ENCODE measurements at places on chromosomes 2 and 18. TPM values are rescaled to one million over a fixed set of nuclear protein-coding genes. Genes with fewer than 3 reads are reported as not detected.

DNA sequence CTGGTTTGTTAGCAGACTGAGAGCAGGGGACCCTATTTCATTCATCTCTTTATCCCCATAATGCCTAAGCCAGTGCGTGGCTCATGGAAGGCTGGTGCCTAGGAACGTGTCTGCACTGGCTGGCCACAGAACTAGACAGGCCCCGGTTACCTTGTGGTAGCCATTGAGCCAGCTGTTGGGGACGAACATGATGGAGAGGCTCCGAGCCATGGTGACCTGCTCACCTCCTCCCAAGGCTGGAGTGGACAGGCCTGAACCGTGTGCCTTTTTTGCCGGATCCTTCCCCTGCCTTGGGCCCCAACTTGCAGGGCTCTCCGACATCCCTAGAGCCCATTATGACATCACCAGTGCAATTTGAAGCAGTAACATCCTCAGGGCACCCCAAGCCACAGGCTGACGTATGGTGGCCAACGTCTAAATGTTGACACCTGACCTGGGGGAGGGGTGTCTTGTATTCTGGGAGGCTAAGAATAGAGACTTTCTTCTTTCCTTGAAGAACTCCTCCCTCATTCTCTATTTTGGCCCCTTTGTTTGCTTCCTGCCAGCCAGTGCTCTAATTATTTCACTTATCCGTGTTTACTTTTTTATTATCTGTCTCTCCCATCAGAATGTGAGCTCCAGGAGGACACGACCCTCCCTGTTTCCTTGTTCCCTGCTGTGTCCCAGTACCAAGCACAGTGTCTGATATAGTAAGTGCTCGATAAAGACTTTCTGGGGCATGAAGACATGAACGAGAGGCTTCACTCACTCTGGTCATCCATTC is 12.2 kb upstream of the DNPEP start:
- no peak for DNase-seq

DNA sequence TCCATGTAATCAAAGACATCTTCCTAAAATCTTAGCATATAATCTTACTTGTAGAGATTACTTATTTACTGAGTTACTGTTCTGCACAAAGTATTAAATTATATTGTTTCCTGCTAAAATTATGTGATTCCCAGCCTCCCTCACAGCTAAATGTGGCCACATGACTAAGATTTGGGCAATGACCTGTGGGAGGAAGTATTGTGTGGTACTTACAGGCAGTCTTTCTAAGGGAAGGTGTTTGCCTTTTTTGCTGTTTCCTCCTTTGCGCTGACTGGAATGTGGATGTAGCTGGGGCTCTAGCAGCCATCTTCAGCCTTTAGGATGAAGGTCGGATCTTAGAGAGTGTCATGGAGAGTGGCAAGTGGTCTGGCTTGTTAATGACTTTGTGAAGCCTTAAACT is 146.3 kb upstream of the APCDD1 start:
- no peak for DNase-seq

DNA sequence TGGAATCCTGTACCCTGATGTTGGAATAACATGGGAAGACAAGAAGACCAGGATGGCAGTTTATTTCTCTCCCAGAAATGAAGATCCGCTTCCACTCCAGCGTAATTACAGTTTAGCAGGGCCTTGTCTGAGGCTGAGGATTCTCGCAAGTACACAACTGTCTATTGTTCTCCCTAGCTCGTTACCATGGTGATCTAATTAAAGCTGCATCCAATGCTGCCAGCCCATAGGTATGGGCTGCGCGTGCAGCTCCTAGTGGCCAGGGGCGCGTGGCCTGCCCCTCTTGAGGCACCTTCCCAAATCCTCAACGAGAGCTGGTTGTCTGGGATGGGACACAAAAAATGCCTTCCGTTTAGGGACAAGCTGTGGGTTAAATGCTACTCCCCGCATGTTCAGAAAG is 344.9 kb downstream of the CYRIA start:
- no peak for DNase-seq

DNA sequence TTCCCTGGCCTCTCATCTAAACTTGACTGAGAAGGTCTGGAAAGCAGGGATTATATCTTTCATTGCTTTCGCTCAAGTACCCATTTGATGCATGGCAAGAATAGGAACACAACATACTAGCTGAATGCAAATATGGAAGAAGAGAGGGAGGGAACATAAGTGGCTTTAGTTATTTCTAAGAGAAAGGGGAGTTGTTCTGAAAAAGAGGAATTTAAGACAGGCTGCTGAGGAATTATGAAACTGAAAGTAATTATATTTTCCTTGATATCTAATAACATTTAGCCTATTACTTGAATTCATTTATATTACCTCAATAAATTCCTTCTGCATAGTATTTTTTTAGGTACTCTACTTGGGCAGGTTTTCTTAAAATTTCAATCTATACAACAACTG is 105.8 kb upstream of the TTN start:
- DNase-seq = no peak

GRCh38 chr2:212547716-212548454 is 9.3 kb upstream of the ERBB4 start:
- DNase-seq = no peak

The ZBTB7C gene
- polyA plus RNA-seq = 4.3 TPM

Data from muscle of arm (tissue), 14 donors.